ENCODE measurements at places on chromosomes 5 and 9.

GRCh38 chr9:111874500-111874899 is 22.1 kb upstream of the UGCG start:
- no peaks in the 10 kb centered on the region for H3K27me3 ChIP-seq
- no peak overlapping the region for H3K27ac ChIP-seq
- no peak for DNase-seq
- peaks cover 9% of the 10 kb centered on the region for H3K4me1 ChIP-seq
- H3K36me3 ChIP-seq = no peaks in the 10 kb centered on the region
- no peak overlapping the region for H3K4me3 ChIP-seq

DNA sequence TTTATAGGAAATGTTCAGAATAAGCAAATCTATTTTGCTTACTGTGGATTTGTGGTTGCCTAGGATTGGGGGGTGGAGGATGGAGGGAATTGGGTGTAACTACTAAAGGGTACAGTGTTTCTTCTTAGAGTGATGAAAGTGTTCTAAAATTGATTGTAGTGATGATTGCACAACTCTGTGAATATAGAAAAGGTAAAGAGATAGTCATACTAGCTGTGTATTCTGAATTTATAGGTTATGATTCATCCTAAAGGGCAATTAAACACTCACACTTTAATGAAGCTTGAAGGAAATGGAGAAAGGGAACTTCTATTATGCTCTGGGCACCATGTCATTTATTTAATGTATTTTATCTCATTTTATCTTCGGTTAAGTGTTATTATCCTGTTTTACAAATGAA is 9.9 kb downstream of the TXNDC8 start:
- H3K4me1 ChIP-seq = peaks cover 2% of the 10 kb centered on the region
- H3K27ac ChIP-seq = no peak overlapping the region
- H3K36me3 ChIP-seq = no peaks in the 10 kb centered on the region
- DNase-seq = no peak
- H3K4me3 ChIP-seq = no peak overlapping the region
- H3K27me3 ChIP-seq = peaks cover 2% of the 10 kb centered on the region

- no peak overlapping the region for H3K4me3 ChIP-seq
- peaks cover 5% of the 10 kb centered on the region for H3K4me1 ChIP-seq
- H3K36me3 ChIP-seq = no peaks in the 10 kb centered on the region
- peaks cover 14% of the 10 kb centered on the region for H3K27me3 ChIP-seq
- H3K27ac ChIP-seq = no peak overlapping the region
- DNase-seq = no peak
These were observed 44.8 kb downstream of the PRRC1 start for GRCh38 chr5:127562252-127562651.

- H3K36me3 ChIP-seq = peaks cover 5% of the 10 kb centered on the region
- no peak overlapping the region for H3K27ac ChIP-seq
- peaks cover 45% of the 10 kb centered on the region for H3K27me3 ChIP-seq
- H3K4me3 ChIP-seq = no peak overlapping the region
- H3K4me1 ChIP-seq = no peaks in the 10 kb centered on the region
These were observed 56.1 kb downstream of the AGXT2 start for GRCh38 chr5:34991486-34992238.

- H3K4me1 ChIP-seq = peaks cover 53% of the 10 kb centered on the region
- no peak overlapping the region for H3K4me3 ChIP-seq
- no peaks in the 10 kb centered on the region for H3K27me3 ChIP-seq
- DNase-seq = no peak
- H3K36me3 ChIP-seq = peaks cover 34% of the 10 kb centered on the region
These were observed 25.0 kb upstream of the SUSD3 start for GRCh38 chr9:93033531-93033930.

DNA sequence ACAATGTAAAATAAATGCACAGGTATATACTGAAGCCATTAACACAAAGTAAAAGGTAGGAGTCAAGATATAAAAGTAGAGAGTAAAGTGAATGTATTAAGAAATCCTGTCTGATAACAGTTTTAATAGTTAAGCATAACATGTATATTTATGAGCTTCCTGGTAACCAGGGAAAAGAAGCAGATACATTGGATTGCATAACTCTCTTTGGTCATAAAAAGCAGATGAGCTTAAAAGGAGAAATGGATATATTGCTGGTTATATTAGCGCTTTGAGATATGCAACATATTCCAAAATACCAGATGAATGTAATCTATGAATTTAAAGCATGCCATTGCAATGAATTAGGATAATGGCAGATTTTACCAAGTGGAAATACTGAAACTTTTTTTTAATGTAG is 6.2 kb upstream of the TNFSF8 start:
- H3K4me1 ChIP-seq = peaks cover 33% of the 10 kb centered on the region
- H3K4me3 ChIP-seq = no peak overlapping the region

GRCh38 chr5:116379306-116379705 is 195.3 kb downstream of the SEMA6A start:
- no peak overlapping the region for H3K4me3 ChIP-seq
- no peaks in the 10 kb centered on the region for H3K27me3 ChIP-seq
- no peak overlapping the region for H3K27ac ChIP-seq
- DNase-seq = no peak
- peaks cover 27% of the 10 kb centered on the region for H3K36me3 ChIP-seq

GRCh38 chr9:104682642-104683041 is 11.7 kb upstream of the OR13D1 start:
- H3K4me3 ChIP-seq = no peak overlapping the region
- H3K27ac ChIP-seq = no peak overlapping the region
- no peak for DNase-seq
- no peaks in the 10 kb centered on the region for H3K36me3 ChIP-seq
- no peaks in the 10 kb centered on the region for H3K4me1 ChIP-seq
- no peaks in the 10 kb centered on the region for H3K27me3 ChIP-seq

DNA sequence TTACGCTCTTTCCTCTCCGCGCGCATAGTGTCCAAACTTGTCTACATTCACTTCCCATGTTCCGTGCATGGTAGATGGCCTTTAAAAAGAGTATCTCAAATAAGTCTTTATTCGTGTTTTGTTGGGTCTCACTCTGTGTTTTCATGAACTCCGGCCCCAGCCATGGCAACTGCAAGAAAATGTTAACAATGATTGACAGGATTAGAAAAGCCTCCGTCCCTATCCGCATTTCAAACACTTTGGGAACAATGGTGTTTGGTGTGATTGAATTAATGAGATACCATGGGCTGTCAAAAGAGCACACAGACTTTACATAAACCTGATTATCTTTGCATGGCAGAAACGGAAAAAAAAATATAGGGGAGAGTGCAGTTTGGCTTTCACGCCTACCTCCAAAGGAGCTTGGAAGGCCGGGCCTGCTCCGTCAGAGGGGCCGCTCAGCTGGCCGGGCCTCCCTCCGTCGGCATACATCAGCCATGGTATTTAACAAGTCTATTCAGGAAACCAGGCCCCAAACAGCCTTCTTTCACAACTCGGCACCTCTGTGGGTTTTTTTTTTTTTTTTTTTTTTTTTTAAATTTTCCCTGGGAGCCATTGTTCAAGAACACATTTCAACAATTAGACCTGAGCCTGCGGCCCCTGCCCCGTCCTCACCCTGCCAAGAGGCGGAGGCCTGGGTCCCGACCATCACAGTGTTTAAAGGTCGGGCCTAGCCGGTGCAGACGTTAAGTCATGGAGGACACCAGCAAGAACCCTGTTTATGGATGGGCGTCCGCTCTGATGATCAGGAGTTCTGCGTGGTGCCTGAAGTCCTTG is 323.8 kb upstream of the IRX4 start:
- H3K36me3 ChIP-seq = no peaks in the 10 kb centered on the region
- DNase-seq = no peak
- no peak overlapping the region for H3K27ac ChIP-seq
- H3K27me3 ChIP-seq = peaks cover 8% of the 10 kb centered on the region
- no peak overlapping the region for H3K4me3 ChIP-seq
- H3K4me1 ChIP-seq = no peaks in the 10 kb centered on the region

DNA sequence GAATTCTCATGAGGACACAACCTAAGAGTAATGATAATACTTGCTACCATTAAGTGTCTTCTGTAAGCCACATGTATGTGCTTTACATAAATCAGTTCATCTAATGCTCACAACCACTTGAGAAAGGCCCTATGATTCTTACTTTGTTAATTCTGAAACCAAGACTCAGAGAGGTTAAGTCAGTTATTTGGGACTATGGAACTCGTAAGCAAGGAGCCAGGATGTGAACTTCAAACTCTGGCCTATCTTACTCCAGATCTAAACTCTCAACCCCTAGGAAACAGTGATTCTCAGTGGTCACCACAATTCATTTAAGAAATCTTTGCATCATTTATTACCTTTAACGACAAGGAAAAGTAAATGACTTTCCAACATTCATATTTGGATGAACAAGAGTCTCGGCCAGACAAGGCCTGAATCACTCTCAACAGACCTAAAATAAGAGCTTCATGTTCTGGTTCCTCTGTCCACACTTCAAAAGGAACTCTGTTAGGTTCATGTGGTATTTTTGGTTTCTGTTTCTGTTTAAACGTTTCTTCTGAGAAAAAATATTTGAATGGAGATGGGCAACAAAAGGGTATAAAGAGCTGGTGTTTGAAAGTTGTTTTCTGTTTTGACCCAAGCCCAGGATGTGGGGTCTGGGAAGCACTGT is 104.8 kb downstream of the LPAR1 start:
- H3K4me3 ChIP-seq = no peak overlapping the region
- H3K27me3 ChIP-seq = no peaks in the 10 kb centered on the region
- no peak overlapping the region for H3K27ac ChIP-seq
- H3K36me3 ChIP-seq = no peaks in the 10 kb centered on the region
- no peak for DNase-seq
- H3K4me1 ChIP-seq = no peaks in the 10 kb centered on the region

DNA sequence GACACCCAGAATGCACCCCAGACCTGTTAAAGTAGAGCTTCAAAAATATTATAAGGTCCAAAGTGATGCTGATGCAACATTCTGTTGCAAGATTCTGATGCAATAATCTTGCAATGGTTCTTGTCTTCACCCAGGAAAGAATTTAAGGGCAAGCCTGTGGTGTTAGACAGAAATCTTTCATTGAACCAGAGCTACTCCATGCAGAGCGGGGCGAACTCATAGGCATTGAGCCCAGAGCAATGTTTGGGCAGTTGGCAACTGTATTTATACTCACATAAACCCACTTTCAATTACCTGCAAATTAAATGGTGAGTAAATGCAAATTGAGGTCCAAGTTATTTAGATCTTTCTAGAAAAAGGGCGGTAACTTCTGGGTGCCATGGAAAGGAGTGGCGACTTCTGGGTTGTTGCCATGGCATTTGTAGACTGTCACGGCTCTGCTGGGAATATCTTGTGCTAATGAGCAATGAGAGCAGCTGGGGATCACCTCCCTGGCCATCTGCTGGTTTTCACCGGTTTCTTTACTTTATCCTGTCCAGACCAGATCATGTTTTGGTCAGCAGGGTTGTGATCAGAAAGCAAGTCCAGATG is 163.4 kb downstream of the ICE1 start:
- DNase-seq = no peak
- H3K4me3 ChIP-seq = no peak overlapping the region
- H3K27me3 ChIP-seq = peaks cover 2% of the 10 kb centered on the region
- no peaks in the 10 kb centered on the region for H3K36me3 ChIP-seq

DNA sequence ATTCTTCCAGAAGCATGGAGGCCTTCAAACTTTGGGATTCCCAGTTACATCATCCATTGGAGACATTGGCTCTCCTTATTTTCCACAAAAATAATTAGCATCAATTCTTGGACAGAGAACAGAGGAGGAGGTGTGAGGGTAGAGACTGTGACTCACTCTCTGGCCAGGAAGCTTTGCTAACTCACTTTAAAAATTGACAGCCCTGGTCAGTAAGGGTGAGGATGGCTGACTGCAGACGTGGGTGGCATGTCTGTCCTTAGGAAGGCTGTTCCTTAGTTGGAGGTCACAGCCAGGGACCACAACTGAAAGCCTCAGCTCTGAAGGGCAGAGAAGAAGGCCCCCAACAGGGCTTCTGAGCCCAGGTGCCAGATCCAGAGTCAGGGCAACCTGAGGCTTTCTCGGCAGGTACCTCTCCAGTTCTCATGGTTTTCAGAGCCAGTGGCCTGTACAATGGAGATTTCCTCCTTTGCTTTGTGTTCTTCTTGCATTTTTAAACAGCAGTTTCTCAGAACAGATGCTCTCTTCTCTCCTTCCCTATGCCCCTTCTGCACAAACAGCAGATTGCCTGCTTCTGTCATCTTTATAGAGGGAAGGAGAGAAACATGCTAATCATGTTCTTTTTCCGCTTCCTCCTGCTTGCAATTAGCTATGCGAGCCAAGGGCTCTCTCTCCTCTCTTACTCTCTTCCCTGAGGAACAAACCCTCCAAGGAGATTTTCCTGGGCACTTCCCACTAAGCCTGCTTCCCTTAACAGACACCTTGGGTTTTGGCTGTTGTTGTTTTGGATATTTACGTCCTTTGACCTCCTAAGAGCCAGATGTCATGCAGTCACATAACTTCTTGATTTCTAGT is 92.5 kb upstream of the ZNF366 start:
- H3K4me3 ChIP-seq = no peak overlapping the region
- H3K27ac ChIP-seq = no peak overlapping the region
- no peaks in the 10 kb centered on the region for H3K27me3 ChIP-seq
- H3K36me3 ChIP-seq = no peaks in the 10 kb centered on the region
- DNase-seq = no peak
- H3K4me1 ChIP-seq = peaks cover 2% of the 10 kb centered on the region

GRCh38 chr9:2255128-2255527 is 240.0 kb downstream of the SMARCA2 start:
- no peak overlapping the region for H3K27ac ChIP-seq
- H3K4me1 ChIP-seq = no peaks in the 10 kb centered on the region
- no peak for DNase-seq

GRCh38 chr5:134906811-134907210 is 1.9 kb downstream of the PCBD2 start:
- peaks cover 14% of the 10 kb centered on the region for H3K36me3 ChIP-seq
- peak overlapping the region; percentile 85 for H3K27ac ChIP-seq
- no peaks in the 10 kb centered on the region for H3K27me3 ChIP-seq
- peaks cover 19% of the 10 kb centered on the region for H3K4me1 ChIP-seq
- DNase-seq = no peak

GRCh38 chr5:128669803-128670202 is 131.8 kb upstream of the FBN2 start:
- no peak overlapping the region for H3K27ac ChIP-seq
- no peak for DNase-seq
- H3K4me1 ChIP-seq = no peaks in the 10 kb centered on the region
- peaks cover 3% of the 10 kb centered on the region for H3K27me3 ChIP-seq
- no peaks in the 10 kb centered on the region for H3K36me3 ChIP-seq

- H3K27me3 ChIP-seq = no peaks in the 10 kb centered on the region
- H3K27ac ChIP-seq = peak overlapping the region; percentile 85
- peak overlapping the region; percentile 78 for H3K4me3 ChIP-seq
- H3K4me1 ChIP-seq = peaks cover 40% of the 10 kb centered on the region
These were observed 1.3 kb downstream of the PROB1 start for GRCh38 chr5:139393497-139394122.

DNA sequence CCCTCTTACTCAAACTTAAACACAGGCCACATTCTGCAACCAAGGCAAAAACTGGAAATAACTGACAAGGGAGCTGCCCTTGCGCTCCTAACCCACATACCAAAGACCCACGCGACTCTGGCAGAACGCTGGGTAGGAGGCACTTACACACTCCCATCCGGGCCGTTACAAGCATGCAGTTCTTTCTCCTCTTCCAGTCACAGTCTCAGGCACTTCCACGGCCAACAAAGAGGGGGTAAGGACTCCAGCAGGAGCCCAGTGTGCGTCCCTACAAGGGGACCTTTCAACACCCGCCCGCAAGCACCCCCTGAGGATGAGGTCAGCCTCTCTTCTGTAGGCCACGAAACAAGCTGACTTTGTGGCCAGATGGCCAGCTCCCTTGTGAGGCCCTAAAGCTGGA is 57.4 kb downstream of the SERINC5 start:
- peak overlapping the region; percentile 53 for H3K27ac ChIP-seq
- peaks cover 61% of the 10 kb centered on the region for H3K4me1 ChIP-seq
- H3K4me3 ChIP-seq = no peak overlapping the region
- H3K27me3 ChIP-seq = no peaks in the 10 kb centered on the region
